Myometrial cell (primary cell): ENCODE measurements at places on chromosomes 11 and 22. TPM values are rescaled to one million over a fixed set of nuclear protein-coding genes. Genes with fewer than 3 reads are reported as not detected.

The USP2 gene
- total RNA-seq = under 0.01 and 0.89 TPM in 2 replicates

The SPON1 gene
- not detected in 2 replicates for total RNA-seq

The APOA5 gene
- not detected in 2 replicates for total RNA-seq

The IGLL5 gene
- not detected in 2 replicates for total RNA-seq

The GPR83 gene
- total RNA-seq = not detected in 2 replicates

The LRP5 gene
- 14.4 and 16.4 TPM in 2 replicates for total RNA-seq

The KCNJ1 gene
- total RNA-seq = not detected in 2 replicates

The TMPRSS5 gene
- 0.18 TPM in 1 of 2 replicates, not detected in the other for total RNA-seq

The SCARF2 gene
- 25.9 and 26.8 TPM in 2 replicates for total RNA-seq

The GAB4 gene
- not detected in 2 replicates for total RNA-seq

The NEFH gene
- 0.58 and 0.89 TPM in 2 replicates for total RNA-seq
